ENCODE measurements at places on chromosomes 11 and 22.

DNA sequence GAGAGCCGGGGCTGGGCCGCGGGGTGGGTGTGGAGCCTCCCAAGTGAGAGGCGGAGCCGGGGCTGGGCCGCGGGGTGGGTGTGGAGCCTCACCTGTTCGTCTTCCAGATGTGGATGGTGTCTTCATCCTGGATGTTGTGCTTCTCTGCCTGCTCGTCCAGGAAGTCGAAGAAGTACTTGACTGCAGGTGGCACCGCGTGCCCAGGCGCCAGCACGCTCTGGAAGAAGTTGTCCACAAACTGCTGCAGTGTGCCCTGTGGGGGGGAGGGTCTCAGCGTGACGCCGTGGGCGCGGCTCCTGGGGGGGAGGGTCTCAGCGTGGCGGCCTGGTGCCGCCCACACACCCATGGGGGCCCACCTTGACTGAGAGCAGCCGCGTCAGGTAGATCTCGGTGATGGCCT, 7.6 kb upstream of the MAPK11 start:
- DNase-seq: no peak

DNA sequence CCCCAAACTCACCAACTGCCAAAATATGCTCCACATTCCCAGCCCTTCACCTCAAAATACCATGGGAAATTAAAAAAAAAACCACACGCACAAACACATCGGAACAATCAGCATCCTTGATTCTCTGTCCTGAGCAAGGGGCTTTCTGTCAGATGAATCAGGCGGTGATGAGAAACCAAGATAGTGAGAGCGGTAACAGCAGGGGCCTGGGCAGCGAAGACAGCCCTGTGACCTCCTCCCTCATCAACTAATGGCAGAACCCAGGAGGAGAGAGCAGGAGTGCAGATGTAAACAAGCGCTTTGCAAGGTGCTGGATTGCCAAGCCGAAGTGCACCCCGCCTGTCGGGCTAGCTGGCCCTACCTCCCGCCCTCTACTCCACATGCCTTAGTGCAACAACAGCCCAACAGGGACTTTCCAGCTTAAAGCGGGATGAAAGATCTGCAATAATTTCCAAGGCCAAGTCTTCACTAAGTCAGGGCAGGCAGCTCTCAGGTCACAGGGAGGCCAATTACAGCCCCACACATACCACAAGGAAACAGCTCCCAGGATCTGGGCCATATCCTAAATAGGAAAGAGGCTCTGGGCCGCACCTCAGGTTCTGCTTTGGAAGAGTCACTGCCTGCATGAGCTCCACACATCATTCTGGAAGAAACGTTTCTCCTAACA, 72.2 kb upstream of the BID start:
- DNase-seq: no peak

DNA sequence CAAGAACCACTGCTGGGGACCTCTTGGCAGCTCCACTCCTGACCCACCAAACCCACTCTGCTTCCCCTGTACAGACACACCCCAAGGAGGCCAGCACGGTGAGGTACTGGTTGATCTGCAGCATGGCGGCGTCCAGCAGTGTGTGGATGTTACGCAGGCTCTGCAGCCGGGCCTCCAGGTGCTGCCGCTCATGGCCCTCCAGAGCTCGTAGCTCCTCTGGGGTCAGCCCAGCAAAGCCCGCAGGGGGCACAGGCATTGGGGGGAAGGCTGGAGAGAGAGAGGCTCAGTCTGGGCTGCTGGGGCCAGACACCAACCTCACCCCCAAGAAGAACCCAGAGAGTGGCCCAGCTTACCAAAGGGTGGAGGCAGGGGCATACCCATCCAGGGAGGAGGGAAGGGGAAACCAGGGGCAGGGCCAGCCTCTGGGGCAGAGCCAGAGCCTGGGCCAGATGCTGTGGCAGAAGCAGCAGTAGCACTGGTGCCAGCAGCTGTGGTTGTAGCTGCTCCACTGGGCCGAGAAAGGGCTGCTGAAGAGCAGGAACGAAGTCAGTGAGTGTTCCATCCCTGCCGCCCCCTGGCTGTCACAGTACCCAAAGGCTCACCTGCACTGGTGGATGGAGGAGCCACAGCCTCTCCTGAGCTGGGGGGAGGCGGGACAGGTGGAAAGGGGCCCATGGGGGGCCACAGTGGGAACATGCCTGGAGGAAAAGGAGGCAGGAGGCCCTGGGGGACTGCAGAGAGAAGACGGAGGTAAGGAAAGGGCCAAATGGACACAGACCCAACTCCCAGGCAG, 4.5 kb downstream of the SYVN1 start:
- DNase-seq: no peak

DNA sequence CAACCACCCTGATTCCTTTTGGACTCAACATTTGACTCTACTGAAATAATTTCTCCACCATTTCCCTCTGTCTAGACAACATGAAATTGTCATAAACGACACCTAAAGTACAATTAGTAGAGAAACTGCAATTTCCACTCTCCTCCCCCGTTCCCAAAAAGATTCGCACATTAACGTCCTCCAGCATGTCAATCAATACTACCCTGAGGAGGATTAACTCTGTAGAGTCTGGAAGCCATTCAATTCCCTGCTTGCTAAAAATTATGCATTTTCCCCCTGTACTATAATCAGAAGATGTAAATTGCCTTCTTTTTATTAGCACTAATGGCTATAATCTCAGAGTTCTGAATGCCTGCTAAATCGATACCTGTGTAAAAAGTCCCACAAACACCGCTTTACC, 70.5 kb downstream of the AMBRA1 start:
- DNase-seq: no peak

Data from fibroblast of skin of left biceps (primary cell).